Hair follicle dermal papilla cell (primary cell): ENCODE measurements at places on chromosomes 7 and 10. TPM values are rescaled to one million over a fixed set of nuclear protein-coding genes. Genes with fewer than 3 reads are reported as not detected.

The H2BK1 gene
- total RNA-seq, result not detected in 2 replicates

The IL15RA gene
- 3.0 and 3.4 TPM in 2 replicates for total RNA-seq

The LIPF gene
- total RNA-seq, result not detected in 2 replicates

The STOX1 gene
- under 0.01 and 0.12 TPM in 2 replicates for total RNA-seq

The ACSL5 gene
- 5.1 and 9.6 TPM in 2 replicates for total RNA-seq

The MICU1 gene
- 75.3 and 94.1 TPM in 2 replicates for total RNA-seq

The AS3MT gene
- 9.9 and 14.6 TPM in 2 replicates for total RNA-seq

The PTPRE gene
- total RNA-seq, result 16.3 and 16.9 TPM in 2 replicates

The ZNF727 gene
- 0.24 and 0.32 TPM in 2 replicates for total RNA-seq

The NACAD gene
- total RNA-seq, result 3.5 and 4.5 TPM in 2 replicates

The HOXA7 gene
- not detected in 2 replicates for total RNA-seq

The WEE2 gene
- under 0.01 TPM in 1 of 2 replicates, not detected in the other for total RNA-seq

The SEMA3E gene
- total RNA-seq, result 0.49 and 0.97 TPM in 2 replicates

The C10orf105 gene
- 1.1 and 1.2 TPM in 2 replicates for total RNA-seq

The CPVL gene
- total RNA-seq, result 0.49 and 1.3 TPM in 2 replicates

The GIMAP1 gene
- 0.16 TPM in 1 of 2 replicates, not detected in the other for total RNA-seq

The SLC13A1 gene
- total RNA-seq, result not detected in 2 replicates

The MBL2 gene
- total RNA-seq, result not detected in 2 replicates

The CACNB2 gene
- total RNA-seq, result 0.73 and 0.97 TPM in 2 replicates

The RAB18 gene
- total RNA-seq, result 52.8 and 58.1 TPM in 2 replicates

The TMEM213 gene
- total RNA-seq, result not detected in 2 replicates

The LANCL2 gene
- 17.2 and 19.3 TPM in 2 replicates for total RNA-seq

The CFAP43 gene
- 0.32 and 0.36 TPM in 2 replicates for total RNA-seq

The IKZF1 gene
- not detected in 2 replicates for total RNA-seq

The COBL gene
- total RNA-seq, result not detected in 2 replicates

The MYO1G gene
- total RNA-seq, result 0.12 and 0.16 TPM in 2 replicates

The ADD3 gene
- 103 and 123 TPM in 2 replicates for total RNA-seq

The RHOBTB1 gene
- 38.3 and 45.3 TPM in 2 replicates for total RNA-seq

The AKR1C1 gene
- 60.7 and 75.3 TPM in 2 replicates for total RNA-seq

The ZRANB1 gene
- total RNA-seq, result 26.2 and 29.2 TPM in 2 replicates

The TMEM236 gene
- total RNA-seq, result 0.16 TPM in 1 of 2 replicates, not detected in the other

The MNX1 gene
- total RNA-seq, result 0.12 TPM in 1 of 2 replicates, not detected in the other
